Stimulated activated CD4-positive, alpha-beta T cell treated with anti-CD3 and anti-CD28 coated beads, TNF-alpha, amount 100 ng/mL, for 48 hours (primary cell): ENCODE measurements at places on chromosomes 4 and X.

GRCh38 chrX:101973066-101973465 lies 41.2 kb upstream of the ZMAT1 start:
- DNase-seq = no peak

DNA sequence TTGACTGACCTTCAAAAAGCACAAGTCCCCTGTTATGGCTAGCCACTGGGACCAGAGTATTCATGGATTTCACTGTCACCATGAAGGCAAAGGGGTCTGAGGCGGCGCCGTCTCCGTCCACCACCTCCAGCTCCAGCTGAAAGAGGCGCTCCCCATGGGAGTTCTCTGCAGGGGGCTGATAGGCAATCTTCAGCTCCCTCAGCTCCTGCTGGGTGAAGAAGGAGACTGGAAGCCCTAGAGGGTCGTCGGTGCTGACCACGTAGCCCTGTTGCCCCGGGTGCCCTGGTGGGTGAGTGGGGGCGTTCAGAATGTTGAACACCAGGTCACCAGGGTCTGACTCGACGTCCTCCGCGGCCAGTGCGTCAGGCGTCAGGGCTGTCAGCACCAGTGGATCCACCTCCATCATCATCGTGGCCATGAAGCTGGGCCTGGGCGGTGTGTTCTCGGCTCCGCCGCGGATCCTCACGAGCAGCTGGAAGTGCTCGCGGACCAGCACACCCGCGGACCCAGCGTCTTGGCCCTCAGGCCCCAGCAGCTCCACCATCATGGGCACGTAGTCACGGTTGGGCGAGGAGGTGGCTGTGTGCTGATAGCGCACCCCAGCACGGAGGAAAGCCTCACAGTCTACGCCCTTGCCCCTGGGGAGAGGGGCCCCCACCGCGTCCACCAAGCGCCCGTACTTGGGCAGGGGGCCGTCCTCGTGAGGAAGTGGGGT lies 987 bp downstream of the FREM3 start:
- no peak for DNase-seq

GRCh38 chr4:158805635-158806471 lies 37.0 kb downstream of the FNIP2 start:
- DNase-seq = no peak

DNA sequence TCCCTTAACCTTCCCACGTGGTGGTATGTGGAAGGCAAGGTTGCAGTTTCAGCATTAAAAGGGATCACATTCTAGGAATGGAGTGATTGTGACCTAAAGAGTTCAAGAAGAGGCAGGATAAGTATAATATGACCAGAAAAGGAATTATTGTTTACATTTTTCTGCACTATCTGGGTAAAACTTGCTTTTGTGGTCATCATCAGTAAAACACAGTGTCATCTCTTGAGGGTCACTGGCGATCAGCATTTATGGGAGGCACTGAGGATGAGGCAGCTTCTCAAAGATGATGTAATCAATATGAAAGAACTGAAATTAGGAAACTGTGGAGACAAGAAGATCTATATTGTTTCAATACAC lies 88.7 kb downstream of the CFAP299 start:
- DNase-seq = no peak

DNA sequence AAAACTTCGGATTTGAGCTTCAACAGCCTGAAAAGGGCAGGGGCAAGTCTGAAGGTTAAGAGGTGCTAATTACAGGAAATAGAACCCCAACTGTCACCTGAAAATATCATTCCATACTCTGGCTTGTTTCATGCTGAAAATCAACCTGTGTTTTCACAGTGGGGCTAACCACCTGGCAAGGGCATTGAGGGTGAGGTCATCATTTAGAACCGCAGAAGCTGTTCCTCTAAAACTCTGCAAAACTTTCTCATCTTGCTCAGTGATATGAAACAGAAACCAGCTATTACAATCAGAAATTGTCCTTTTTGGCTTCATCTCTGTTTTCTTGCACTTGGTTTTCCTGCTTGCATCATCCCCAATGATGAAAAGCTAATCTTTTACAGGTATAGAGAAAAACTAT lies 247.6 kb downstream of the DCLK2 start:
- DNase-seq = no peak

DNA sequence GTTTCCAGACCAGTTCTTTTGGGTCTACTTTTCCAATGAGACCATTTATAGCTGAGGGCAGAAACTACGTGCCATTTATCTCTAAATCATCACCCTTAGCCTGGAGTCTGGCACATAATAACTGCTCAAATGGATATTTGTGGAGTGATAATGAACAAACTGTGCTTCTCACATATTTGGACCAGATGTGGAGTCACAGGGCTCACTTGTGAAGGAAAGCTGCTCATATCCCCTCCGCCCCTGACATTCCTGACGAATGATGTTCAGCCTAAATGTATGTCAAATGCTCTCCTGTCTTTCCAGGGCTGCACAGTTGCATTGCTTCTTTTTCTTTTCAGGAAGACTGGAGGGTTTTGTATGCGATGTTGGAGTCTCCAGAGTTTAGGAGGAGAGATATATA lies 110.1 kb downstream of the GBA3 start:
- DNase-seq = no peak

- no peak for DNase-seq
Measured at GRCh38 chr4:41305476-41305875, 48.7 kb downstream of the UCHL1 start.

GRCh38 chr4:106707776-106708463 lies 328.2 kb downstream of the DKK2 start:
- DNase-seq = no peak

DNA sequence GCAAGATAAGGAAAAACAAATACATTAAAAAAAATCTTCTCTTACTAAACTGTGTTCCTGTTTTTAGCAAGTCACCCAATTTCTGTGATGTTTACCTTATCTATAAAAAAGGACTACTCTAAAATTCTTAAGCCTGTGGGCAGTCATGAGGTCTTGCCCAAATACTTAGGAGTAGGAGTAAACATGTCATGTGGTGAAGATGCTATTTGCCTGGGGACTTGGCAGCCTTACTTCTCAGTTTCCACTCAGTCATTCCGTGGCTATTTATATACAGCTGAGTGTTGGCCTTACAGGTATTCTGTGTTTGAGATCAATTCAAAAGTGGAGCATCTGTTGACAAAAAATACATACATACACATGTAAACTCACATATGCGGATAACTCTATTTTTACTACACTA lies 89.9 kb upstream of the TLR2 start:
- DNase-seq = no peak

DNA sequence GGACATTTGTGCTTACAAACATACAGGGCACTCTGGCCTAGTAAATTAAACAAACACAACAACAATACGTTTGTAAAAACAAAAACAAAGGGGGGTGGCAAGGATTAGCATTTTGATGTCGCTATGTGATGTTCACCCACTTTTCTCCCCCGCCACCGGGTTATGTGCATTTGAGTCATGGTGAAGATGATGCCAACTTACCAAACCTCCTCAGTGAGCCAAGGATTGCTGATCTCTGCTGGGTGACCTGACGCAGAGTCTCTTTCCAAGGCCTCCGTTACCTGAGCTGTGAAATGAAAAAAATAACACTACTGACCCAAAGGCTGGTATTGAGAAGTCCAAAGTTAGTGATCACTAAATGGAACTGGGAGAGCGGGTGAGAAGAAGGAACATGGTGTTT lies 85.4 kb downstream of the RBM47 start:
- no peak for DNase-seq

DNA sequence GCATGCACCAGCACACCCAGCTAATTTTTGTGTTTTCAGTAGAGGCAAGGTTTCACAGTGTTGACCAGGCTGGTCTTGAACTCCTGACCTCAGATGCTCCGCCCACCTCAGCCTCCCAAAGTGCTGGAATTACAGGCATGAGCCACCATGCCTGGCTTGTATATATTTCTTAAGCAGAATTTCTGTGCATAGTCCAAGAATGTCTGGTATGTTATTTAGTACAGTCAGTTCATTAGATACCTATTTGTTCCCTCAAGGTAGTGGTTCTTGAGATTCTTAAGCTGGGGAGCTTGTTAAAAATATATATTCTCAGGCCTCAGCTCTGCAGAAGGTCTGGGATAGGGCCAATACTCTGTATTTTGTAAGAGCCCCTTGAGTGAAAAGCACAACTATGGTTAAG lies 4.6 kb upstream of the SERTM2 start:
- no peak for DNase-seq

DNA sequence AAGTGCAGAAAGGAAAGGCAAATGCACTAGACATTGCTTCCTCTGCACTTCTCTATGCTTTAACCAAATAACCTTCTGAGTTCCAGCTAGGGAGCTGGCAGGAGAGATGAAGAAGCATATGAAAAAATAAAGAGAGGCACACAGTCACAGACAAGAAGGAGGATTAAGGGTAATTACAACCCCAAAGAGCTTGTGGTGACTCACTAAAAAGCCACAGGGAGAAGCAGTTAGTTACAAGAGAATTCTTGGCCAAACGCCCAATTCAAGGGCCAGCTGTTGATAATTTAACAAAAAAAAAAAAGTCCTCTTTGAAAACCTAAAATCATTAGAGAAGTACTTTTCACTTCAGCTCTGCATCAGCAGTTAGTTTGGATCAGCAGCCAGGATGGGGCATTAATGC lies 478.0 kb downstream of the KCNIP4 start:
- DNase-seq = no peak

GRCh38 chr4:8239226-8239625 lies 30.3 kb upstream of the HTRA3 start:
- no peak for DNase-seq

DNA sequence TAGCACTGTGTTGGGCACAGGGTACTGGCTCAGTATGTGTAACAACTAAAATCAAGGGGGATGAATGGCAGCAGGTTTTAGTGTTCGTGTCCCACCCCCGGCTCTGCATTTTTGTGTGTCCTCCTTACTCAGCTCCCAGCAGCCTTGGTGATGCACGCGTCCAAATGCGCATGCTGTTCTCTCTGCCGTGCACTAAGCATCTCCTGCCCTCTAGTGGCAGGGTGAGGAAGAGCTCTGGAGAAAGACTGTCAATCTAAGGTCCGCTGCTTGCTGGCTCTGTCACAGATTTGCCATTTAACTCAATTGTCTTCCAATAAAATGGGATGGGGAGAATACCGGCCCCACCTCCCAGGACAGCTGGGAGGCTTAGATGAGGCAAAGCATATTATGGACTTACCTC lies 61.4 kb downstream of the WFS1 start:
- DNase-seq = no peak

- no peak for DNase-seq
Measured at GRCh38 chr4:107579099-107579498, 140.9 kb downstream of the PAPSS1 start.

DNA sequence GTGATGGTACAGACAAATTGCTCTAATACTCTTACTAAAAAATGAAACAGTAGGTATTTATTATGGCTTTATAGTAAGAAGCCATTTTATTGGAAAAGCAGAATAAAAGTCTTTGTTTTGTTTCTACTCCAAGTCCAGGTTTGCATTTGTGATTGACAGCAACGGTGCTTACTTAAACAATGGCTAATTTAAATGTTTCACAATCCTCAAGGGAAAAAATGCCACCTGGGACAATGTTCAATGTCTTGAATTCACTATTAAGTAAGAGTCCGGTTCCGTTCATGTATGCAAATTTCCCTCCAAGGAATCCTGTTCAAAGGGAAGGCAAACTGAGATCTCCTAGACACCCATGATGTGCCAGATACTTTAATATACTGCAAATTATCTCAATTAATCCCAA lies 123.6 kb downstream of the RBM47 start:
- DNase-seq = no peak

DNA sequence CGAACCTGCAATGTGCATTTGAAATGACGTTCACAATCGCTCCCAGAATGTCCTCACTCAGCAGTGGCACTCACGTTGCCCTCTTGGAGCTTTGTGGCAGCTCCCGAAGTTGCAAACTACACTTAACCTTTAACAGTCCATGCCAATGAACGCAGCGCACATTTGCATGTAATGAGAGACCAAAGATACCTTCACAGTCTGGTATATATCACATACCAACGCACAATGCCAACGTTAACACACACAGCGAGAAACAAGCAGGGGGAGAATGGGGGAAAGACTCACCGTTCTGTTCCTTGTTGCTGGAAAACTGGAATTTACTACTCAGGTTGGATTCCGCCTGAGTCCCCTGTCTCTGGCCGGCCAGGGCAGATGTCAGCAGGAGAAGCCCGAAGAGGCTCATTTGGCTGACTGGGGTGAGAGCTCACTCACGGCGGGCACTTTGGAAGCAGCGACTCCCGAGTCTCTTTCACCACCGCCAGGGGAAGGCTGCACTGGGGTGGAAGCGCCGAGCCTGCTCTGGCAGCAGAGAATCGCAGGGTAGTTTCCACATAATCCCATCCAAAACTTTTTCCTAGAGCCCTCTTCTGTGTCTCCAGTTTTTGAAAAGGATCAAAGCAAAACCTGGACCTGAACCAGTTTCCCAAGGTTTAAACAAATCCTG lies 966 bp downstream of the PDGFC start:
- DNase-seq = no peak

GRCh38 chr4:105145156-105145902 lies 1.3 kb upstream of the TET2 start:
- peak; percentile 19 for DNase-seq

DNA sequence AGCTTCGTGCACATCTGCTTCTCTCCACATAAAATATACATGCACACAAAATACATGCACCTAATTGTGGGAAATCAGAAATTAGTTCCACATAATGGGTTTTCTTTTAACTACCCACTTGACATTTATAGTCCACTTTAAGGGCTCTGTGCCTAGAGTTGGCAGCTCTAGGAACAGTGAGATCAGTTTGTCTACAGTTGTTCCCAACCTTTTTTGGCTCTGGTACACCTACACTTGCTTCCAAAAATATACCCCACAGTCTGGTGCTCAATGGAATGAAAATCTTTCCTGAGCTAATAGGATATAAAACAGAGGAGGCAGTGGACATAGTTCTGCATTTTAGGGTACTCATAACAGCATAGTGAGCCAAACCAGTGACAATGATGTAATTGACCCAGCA lies 36.1 kb downstream of the HDAC8 start:
- no peak for DNase-seq

GRCh38 chrX:84118769-84119168 lies 69.2 kb downstream of the RPS6KA6 start:
- no peak for DNase-seq

DNA sequence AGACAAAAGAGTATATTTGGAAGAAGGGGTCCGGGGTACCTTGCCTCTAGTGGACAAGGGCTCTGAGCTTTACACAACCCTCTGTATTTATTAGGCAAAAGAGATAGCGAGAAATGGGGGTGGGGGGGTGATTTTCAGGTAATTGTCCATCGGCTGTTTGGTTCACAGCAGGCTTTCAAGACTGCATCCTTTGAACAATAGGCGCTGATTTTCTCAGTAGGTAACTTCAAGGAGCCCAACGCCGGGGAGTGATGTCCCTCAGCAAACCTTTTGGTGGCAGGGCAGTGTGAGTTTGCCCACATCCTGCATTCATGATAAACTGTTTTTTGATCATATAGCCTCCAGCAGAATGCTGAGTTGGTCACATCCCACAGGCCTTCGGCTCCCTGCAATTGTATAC lies 61.6 kb downstream of the KDM5C start:
- no peak for DNase-seq

GRCh38 chrX:123648028-123648810 lies 84.6 kb downstream of the THOC2 start:
- no peak for DNase-seq

- peak; percentile 36 for DNase-seq
Measured at GRCh38 chr4:163166041-163166579, 580 bp downstream of the NAF1 start.
